ENCODE measurements at places on chromosomes 11 and 22.

GRCh38 chr22:30910358-30910757, 58.2 kb downstream of the MORC2 start:
- no peak for DNase-seq

- no peak for DNase-seq
Observed at GRCh38 chr11:44873537-44873936, 77.1 kb downstream of the TP53I11 start.

DNA sequence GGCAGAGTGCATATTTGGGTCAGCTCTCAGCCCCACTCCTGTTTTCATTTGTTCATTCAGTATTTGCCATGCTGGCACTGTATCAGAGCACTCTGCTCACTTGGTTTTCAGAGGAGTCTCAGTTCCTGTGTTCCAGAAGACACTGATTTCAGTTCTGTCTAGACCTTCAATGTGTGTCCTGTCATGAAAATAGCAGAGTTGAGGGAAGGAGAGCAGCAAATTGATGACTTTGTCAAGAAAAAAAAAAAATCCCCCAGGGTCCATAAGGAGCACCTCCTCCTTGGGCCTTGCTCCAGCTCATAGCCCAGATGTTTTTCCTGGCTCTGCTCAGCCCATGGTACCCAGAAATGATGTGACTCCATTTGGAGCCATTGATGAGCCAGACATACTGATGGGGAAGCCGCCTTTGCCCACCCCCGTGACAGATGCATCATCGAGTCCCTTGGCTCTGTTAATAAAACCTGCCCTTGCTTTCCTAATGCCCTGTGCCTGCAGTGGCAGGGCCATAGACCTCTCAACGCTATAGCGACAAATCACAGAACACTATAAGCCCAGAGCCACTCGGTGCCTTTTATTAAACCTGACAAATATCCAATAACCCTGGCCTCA, 107.0 kb downstream of the PKNOX2 start:
- no peak for DNase-seq

DNA sequence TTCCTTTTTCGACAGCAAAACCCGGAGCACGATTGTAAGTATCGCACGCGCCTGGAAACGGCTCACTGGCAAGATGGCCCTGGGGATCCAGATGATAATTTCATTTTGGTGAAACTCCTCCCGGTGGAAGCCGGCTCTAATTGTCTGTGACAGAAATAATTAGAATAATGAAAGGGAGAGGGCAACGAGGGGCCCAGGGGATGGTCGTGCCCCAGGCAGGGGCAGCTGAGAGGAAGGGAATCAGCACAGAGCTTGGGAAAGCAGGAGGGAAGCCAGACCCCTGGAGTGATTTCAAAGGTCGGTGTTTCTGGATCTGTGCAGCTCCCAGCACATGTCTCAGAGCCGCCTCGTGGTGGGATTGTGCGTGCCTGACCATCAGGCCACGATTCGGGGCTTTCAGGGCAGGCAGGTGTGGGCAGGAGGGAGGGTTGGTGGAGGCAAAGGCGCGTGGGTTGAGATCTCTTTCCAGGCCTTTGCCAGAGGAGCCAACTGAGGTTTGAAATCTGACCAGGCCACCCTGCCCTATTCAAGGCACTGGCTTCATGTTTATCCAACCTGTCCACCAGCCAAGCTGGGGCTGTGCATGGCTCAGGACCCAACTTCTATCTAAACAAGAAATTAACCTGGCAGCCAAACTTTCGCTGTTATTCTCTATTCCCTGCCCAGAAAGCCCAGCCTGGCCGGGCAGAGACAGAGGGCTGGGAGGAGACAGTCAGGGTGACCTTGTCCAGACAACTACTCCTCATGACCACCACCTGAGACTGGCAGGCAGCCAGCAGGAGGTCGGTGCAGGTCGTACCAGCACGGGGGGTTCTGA, 27.8 kb downstream of the ANO1 start:
- no peak for DNase-seq

DNA sequence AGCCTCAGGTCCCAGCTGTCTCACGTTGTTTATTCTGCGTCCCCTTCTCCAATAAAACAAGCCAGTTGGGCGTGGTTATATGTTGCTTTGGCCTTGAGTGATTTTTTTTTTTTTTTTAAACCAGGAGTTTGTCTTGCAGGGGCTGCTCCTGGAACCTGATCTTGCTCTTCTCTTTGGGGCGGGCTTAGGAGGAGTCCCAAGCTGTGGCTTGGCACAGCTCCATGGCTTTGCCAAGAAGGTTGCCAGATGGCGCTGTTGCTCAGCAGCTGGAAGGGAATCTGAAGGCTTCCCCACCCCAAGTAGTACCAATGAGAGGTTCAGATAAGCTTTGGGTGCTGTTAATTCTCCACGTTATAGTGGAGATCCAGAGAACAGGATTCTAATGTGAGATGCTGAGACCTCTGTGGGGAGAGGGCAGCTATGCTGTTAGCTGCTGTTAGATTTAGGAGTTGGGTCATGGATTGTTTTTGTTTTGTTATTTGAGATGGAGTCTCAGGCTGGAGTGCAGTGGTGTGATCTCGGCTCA, 2.0 kb upstream of the FERMT3 start:
- DNase-seq: peak; percentile 76

DNA sequence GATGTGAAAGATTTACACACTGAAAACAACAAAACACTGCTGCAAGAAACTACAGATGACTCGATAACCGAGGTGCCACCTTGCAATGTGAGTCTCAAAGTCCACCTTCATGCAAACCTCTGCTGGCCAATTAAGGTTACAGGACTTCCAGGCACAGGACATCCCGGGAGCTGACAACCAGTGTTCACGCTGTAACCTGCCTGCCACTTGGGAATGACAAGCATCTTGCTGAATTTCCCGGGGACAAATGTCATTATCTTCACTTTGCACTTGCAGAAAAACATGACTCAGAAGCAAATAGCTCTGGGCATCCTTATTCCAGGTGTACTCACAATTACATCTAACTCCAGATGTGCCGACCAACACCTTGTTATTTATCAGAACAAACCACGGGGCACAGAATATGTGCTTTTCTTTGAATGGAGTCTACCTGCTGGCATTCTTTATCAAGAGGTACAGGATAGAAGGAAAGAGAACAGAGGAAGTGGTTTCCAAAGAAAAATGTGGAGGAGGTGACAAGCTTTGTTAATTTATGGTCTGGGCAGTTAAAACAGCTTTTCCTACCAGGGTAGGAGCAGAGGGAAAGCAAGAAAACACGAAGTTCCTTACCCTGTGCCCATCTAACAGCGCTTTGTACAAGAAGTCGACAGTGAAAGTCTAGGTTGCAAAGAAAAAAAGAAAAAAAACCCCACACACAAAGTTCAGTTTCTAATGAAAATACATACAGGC, 72.3 kb downstream of the SHANK2 start:
- no peak for DNase-seq

GRCh38 chr11:67644042-67644441, 4.5 kb upstream of the TBX10 start:
- peak; percentile 24 for DNase-seq

DNA sequence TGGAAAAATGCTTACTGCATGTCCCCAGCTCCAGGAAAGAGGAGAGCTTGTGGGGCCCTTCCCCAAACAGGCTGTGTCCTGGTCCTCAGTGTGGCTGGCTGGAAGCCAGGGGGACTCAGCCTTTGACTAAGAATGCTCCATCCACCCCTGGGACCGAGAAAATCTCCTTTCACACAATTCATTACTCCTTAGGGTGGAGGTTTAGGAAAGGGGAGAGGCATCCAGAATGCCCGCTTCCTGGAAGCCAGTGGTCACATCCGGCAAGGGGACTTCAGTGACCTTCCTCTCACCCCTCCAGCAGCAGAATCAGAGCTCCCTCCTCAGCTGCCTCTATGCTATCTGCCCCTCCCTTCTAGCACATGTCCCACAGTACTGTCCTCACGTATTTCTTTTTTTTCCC, 21.9 kb downstream of the ATG16L2 start:
- no peak for DNase-seq

GRCh38 chr11:33861386-33861785, 30.5 kb downstream of the LMO2 start:
- DNase-seq: no peak

- no peak for DNase-seq
Observed at GRCh38 chr22:17774206-17774925, at the start of gene BID. BID (minus strand) TSS chr22:17774469; CDS start chr22:17750116, 24,353 bp downstream.

DNA sequence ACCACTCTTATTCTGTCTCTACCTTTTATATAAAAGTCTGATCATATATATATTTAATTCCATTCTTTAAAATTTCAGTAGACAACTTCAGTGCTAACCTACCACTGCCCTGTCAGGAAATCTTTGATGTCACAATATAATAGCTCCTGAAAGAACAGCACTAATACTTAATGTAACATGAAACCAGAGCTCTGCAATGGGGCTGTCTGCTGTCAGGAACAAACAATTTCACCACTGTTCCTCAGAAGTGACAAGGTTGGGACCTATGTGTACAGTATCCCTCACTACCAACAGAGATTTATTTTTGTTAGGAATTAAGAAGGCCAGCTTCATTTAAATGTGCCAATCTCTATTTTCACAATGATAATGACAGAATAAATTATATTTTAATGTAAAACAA, 165.5 kb upstream of the C11orf58 start:
- DNase-seq: no peak

GRCh38 chr11:63614136-63614671, at the start of gene PLAAT3:
PLAAT3 (minus strand) TSS chr11:63614433; CDS start chr11:63614014, 419 bp downstream.
- DNase-seq: peak; percentile 46

DNA sequence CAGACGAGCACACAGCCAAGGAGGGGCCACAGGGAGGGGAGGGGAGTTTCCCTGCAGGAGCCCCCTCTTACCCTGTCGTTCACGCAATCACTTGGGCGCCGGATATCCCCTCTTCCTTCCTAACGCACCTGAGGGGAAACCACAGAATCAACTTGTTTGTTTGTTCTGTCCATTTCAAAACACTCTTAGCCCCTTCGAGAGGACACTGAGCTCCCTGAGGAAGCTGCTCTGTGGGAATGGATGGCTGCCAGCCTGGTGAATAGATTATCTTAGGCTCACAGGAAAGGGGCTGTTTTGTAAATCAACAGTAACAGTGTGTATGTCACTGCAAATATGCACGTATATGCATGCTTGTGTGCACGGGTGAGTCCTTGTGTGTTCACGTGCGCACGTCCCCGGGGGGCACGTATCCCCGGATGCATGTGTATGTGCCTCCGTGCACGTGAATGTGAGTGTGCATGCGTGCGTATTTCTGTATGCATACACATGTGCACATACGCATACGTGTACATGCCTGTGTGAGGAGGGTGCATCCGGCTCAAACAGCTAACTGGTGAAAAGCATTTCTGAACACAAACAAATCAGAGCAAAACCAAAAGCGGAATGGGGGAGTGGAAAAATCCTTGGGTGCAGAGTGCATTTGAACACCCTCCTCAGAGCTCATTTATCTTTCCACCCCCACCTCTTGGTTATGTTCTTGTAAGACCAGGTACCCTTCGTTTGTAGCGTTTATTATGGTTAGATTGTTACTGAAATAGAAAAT, 7.2 kb downstream of the ARSA start:
- peak; percentile 83 for DNase-seq

GRCh38 chr22:37163575-37164504, 14.1 kb upstream of the IL2RB start:
- peak; percentile 95 for DNase-seq

- peak; percentile 70 for DNase-seq
Observed at GRCh38 chr11:118434553-118435289, 1.6 kb upstream of the KMT2A start.

DNA sequence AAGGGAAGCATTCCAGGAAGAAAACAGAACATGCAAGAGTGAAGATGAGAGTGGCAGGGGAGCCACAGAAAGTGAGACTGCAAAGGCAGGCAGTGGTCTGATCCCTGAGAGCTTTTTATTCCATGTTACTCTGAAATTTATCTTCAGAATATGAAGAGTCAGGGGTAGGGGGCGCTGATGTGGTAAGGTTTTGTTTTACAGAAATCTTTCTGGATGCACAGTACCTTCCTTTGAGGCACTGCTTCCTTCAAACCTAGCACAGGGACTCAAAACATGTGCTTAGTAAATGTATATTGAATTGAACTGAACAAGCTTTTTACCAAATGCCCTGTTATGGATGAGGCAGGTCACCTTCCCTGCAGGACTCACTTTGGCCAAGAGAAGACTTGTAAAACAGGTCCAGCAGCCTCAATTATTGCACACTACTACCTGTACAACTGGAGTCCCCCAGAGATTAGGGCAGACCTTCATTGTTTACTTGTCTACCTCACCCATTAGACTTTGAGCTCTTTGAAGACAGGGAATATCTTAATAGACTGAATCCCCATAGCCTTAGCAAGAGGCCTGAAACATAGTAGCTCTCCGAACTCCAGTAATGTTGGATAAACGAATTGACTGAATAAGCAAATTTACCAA, 2.2 kb downstream of the PAK1 start:
- DNase-seq: peak; percentile 19

DNA sequence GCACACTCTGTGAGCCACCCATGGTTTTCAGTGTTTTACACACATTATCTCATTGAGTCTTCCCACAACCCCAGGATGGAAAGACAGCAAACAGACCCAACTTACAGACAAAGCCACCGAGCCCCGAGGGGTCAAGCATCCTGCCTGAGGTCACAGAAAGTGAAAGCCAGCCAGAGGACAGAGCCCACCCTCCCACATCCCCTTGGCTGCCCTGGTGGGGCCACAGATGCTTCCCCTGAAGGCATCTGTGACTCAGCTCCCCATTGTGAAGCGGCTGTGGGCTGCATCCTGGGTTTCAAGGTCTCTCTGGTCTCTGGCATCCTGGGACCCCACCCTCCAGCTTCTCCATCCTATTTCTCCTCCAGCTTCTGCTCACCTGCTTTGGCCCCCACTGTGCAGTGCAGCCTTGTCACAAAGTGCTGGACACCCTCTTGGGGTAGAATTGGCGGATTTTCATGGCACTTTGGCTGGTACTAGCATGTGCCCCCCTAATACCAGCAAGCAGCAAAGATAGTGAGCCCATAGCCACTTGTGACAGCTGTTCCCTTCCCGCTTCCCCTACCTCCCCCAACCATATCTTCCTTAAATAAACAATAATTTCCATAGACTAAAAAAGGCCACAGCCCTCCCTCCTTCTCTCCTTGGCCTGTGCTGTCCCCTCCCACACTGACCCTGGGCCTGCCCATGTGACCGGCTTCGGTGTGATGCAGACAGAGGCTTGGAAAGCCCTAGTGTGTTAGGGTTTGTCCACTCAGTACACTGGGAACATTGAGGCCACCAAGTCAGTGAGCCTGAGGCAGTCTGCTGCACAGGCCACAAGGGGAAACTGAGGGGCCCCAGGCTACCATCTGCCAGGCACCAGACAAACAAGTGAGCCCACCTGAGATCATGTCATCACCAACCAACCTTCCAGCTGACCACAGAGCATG, 53.9 kb upstream of the SHISAL1 start:
- DNase-seq: no peak

DNA sequence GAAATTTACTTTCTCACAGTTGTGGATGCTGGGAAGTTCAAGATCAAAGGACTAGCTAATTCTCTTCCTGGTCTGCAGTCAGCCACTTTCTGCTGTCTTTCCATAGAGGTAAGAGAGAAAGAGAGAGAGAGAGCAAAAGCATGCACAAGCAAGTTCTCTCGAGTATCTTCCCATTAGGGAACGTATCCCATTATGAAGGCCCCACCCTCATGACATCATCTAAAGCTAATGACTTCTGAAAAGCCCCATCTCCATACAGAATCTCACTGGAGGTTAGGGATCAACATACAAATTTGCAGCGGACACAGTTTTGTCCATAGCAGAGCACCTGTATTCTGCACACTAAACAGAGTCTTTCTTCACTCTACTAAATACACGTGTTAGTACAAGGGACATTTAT, 17.4 kb upstream of the SLC22A9 start:
- no peak for DNase-seq

Measured in activated CD4-positive, alpha-beta T cell treated with anti-CD3 and anti-CD28 coated beads, Interleukin-2, Interleukin-6, amounts not matched to agents 100 ng/mL and 50 ng/mL, durations not matched to agents 16 hours and 8 hours (primary cell).